ENCODE measurements at places on chromosomes 2 and 18.
A peak's percentile ranks its signal among the peaks of the same experiment; 100 is the strongest.

DNA sequence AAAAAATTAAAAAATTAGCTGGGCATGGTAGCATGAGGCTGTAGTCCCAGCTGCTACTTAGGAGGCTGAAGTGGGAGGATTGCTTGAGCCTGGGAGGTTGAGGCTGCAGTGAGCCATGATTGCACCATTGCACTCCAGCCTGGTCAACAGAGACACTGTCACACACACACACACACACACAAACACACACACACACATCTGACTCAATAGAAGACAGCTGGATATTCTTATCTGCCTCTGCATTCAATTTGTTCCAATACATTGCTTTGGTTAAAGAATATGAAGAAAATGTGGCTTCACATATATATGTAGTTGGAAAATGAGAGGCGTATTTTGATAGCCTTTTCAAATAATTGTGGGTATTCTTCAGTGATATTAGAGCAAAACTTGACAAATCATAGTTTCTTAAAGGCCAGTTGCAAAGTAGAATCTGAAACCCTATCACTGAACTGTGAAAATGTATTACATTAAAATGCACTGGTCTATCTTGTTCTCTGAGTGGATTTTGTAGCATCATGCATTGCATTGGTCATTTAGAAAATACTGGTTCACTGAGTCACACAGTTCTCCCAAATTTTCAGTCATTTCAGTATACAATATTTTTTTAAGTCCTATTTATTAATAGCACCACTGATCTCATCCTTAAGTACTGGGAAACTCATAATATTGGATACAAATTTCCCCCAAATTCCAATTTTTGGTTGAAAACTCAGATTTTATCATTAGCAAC, 140.9 kb downstream of the MCFD2 start:
- no peak for DNase-seq

DNA sequence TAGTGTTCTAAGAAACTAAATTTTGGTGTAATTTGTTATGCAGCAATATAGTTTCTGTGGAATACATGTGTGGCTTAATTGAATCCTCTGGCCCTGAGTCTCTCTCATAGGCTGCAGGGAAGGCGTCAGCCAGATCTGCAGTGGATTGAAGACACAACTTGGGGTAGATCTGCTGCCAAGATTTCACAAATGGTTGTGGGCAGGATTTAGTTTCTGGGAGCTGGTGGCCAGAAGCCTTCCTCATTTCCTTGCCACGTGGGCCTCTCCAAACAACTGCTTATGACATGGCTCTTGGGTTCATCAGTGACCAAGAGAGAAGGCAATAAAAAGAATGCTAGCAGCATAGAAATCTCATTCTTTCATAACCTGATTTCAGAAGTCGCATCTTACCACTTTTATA, 28.2 kb downstream of the CCDC102B start:
- peak; percentile 66 for DNase-seq

DNA sequence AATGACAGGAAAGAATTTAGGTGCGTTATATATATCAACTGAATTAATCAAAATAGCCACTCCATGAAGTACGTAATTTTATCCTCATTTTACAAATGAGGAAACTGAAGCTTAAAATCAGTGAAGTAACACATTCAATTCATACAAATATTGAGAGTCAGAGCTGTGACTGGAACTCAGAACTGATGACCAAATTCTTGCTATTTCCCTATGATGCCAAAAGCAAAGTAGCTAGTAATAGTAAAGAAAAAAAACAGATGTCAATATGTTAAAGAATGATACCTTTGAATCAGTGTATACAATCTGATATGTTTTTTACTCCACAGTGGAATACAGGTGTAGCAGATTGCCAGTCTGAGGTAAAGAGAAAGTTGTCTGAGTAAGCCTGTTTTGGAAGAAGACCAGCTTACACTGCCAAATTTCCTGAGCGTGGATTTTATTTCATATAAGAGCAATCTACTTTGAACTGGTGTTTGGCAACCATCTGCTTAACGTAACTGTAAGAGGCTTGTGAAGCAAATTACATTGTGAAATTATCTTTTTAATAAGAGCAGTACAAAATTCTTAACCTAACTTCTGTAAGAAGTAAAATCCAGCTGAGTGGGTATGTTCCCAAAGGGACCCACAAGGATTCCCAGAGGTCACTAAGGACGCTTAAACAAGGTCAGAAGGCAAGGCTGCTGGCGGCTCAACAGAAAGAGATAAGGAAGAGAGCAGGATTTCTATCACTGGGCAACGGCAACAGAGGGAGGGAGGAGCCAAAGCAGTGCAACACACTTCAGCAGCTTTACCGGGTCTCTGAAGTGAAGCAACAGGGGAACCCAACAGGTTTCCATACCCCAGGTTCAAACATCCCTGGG, 85.6 kb downstream of the IKZF2 start:
- peak; percentile 10 for DNase-seq

- no peak for DNase-seq
These were observed 76.0 kb downstream of the CEP192 start for GRCh38 chr18:13067124-13067523.

- no peak for DNase-seq
These were observed 137.7 kb upstream of the HDAC4 start for GRCh38 chr2:239538357-239539052.

DNA sequence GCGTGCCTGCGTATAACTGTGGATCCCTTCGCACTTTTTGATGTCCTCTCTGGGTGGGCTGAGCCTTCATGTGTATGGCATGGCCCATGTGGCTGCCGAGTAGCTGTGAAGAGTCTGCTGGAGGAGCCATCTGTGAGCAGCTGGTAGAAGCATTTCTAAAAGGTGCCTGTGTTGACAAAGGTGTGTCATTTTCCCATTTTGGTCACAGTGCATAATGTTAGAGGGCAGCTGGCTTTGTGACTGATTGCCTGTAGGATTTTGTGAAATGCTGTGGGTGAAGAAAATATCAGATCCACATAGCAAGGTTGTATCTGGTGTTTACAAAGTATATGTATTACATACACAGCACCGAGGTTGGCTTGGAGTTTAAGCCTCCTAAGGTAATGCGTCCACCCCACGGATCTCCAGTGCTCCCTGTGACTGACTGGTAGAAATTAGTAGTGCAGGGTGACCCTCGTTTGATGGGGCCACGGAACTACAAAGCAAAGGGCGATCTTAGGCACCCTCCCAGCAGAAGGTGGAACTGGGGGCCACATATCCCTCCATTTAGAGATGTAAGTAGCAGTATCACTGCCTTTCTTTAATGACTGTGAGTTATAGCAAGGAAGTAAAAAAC, 16.5 kb downstream of the GATA6 start:
- DNase-seq = no peak

DNA sequence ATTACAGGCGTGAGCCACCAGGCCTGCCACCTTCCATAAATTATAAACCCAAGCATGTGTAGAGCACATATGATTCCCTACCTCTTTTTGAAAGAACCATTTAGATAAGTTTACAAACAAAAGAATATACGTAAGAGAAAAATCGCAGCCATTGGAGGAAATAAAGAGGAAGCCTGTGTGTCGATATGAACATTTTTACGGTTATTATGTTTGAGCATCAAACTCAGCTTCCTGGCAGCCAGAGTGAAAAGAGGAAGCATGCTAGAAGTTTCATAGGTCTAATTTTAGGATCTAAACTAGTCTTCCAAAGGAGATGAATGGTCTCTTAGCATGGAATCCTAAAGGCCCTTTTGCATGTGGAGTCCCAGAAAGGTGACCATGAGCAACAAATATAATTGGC, 104.3 kb downstream of the PLB1 start:
- DNase-seq = no peak

DNA sequence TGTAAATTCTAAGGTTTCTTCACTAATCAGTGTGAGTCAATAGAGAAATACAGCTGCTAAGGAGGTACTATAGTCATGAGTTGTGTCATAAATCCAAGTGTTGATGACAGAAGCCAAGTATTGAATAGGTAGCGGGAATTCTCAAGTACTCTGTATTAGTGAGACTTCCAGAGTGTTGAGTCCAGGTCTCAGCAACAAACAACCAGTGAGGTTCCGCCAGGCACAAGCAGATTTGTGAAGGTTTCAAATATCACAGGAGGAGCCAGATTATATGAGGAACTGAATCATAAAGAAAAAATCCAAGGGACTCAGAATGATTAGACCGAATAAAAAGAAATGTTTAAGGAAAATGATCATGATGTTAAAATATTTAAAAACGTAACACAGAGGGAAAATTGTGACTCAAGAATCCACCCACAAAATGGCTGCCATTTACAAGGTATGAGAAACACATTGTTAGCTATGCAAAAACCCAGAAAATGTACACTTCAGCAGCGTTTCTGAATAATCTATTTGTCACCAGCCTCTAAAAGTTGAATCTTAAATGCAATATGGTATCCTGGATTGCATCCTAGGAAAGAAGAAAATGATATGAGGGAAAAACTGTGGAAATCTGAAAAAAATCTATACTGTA, 27.3 kb upstream of the EVA1A start:
- peak; percentile 42 for DNase-seq

GRCh38 chr2:215711471-215712034, 275.7 kb upstream of the FN1 start:
- peak; percentile 52 for DNase-seq

DNA sequence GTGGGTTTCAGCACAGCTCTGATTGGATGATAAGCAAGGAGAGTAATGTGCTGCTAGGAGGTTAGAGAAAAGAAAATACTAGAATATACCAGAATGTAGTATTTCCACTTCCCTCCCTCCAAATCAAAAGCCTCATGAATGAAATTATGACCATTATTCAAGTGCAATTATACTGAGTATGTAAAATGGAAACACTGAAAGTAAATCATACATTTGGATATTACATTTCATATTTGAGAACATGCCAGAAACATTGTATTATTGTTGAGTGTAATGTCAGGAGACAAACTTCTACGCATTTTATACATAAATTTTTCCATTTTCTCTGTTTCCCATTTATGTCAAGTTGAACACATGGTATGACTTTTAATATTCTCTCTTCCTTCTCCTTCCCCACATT, 942 bp upstream of the CETN1 start:
- DNase-seq = no peak

DNA sequence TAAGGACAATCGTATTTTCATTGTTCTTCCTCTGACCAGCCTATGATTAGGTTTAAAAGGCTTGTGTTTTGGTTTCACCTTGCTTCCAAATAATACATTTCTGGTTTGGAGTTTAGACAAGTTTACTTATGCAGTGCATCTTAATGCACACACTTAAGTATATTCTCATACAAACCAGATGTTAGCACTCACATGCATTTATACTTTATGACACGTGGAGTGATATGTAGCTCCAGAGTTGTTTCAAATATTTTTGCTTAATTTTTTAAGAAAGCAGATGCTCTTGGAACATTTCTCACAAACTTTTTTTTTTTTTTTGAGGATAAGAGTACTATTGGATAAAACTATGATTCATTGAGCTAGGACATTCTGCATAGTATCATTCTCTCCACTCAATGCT, 109.9 kb downstream of the PDE1A start:
- no peak for DNase-seq

GRCh38 chr18:76673281-76674185, 148.8 kb upstream of the ZNF236 start:
- DNase-seq = no peak

DNA sequence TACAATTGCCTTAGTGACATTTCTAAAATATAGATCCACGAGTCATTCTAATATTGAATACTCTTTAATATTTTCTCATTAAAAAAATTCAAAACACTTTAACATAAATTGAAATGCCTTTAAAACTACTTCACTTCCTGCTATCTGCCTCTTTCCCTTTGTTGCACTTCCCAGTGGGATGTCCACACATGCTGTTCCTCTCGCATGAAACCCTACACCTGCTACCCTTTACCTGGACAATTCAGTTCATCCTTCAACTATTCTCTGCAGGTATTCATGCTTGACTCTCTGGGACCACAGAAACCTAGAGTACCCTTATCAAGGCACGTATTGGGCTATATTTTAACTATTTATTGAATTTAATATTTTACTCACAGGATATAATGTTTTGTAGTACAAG, 373.3 kb upstream of the GALNT5 start:
- DNase-seq = no peak

DNA sequence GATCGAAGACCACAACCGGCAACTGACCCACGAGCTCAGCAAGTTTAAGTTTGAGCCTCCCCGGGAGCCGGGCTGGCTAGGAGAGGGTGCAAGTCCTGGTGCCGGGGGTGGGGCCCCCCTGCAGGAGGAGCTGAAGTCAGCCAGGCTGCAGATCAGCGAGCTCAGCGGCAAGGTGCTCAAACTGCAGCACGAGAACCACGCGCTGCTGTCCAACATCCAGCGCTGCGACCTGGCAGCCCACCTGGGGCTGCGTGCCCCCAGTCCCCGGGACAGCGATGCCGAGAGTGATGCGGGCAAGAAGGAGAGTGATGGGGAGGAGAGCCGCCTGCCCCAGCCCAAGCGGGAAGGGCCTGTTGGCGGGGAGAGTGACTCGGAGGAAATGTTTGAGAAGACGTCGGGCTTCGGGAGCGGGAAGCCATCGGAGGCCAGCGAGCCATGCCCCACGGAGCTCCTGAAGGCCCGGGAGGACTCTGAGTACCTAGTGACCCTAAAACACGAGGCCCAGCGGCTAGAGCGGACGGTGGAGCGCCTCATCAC, 78.7 kb downstream of the MTCL1 start:
- no peak for DNase-seq

GRCh38 chr18:34723143-34723542, 13.0 kb downstream of the DTNA start:
- no peak for DNase-seq

DNA sequence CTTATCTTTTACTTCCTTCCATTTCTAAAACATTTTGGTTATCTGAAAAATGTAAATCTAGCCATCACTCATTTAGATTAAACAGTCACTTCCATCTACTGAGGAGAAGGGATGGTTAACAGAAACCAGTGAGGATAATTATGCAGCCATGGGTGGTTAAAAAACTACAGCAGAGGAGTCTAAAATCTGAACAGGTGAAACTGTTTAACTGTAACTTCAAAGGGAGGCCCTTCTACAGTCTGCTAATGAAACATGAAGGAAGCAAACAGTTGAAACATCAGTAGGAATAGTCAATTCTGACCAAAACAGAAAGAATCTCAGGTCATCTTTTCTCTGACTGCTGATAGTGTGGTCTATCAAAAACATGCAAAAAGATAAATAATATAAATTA, 71.0 kb downstream of the DTNB start:
- no peak for DNase-seq

DNA sequence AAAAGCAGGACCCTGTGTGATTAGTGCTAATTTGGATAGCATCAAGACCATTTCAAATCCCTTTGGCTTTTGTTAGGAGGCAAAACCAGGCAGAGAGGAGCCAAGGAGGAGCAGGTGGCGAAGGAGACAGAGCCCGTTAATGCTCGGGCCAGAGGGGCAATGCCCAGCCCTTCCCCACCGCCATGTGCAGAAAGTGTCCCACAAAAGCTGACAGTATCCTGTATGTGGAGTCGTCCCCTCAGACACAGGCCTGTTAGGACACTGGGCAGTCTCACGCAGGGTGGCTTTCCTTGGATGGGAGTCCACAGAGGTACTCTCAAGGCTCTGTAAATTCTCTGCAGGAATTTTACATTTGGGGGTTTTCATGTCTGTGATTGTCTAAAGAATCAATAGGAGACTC, 44.8 kb upstream of the TFCP2L1 start:
- no peak for DNase-seq

GRCh38 chr2:18273205-18273604, 287.2 kb downstream of the RDH14 start:
- no peak for DNase-seq

- peak; percentile 12 for DNase-seq
These were observed 25.7 kb upstream of the FAM178B start for GRCh38 chr2:97011977-97012569.

Data from AG08395 (cell line).